ENCODE measurements at places on chromosomes 16 and 17. TPM values are rescaled to one million over a fixed set of nuclear protein-coding genes. Genes with fewer than 3 reads are reported as not detected.

TBC1D3C gene
- total RNA-seq, result 0.69 TPM

CFAP97D1 gene
- total RNA-seq, result not detected

PDE6G gene
- total RNA-seq, result not detected

STAT5B gene
- total RNA-seq, result 27.1 TPM

FOXC2 gene
- 5.4 TPM for total RNA-seq

PTGES3L gene
- 0.23 TPM for total RNA-seq

CACNA1H gene
- total RNA-seq, result 0.06 TPM

FOXN1 gene
- total RNA-seq, result not detected

NUBP1 gene
- total RNA-seq, result 32.2 TPM

SERPINF2 gene
- total RNA-seq, result 0.06 TPM

GFAP gene
- not detected for total RNA-seq

CBFA2T3 gene
- total RNA-seq, result not detected

ZG16B gene
- 0.17 TPM for total RNA-seq

VAT1L gene
- 1.7 TPM for total RNA-seq

MED13 gene
- total RNA-seq, result 31.6 TPM

MILR1 gene
- total RNA-seq, result 5.1 TPM

All from Daoy (cell line).